ENCODE measurements at places on chromosomes 12 and 14.
A peak's percentile ranks its signal among the peaks of the same experiment; 100 is the strongest.

DNA sequence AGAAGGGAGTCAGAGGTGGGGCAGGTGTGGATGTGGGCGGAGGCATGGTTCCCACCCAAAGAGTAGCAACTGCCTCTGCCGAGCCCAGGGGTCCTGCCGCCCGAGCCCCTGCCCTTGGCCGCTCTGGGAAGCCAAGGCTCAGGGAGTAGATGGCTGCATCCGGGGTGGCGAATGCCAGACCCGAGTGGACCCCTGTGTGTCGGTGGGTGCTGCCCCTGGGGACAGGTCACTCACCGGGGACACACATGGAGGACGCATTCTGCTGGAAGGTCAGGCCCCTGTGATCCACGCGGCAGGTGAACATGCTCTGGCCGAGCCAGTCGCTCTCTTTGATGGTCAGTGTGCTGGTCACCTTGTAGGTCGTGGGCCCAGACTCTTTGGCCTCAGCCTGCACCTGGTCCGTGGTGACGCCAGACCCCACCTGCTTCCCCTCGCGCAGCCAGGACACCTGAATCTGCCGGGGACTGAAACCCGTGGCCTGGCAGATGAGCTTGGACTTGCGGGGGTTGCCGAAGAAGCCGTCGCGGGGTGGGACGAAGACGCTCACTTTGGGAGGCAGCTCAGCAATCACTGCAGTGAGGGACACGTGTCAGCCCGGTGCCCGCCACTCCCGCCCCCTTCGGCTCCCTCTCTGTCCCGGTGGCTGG lies 329.0 kb downstream of the TMEM121 start:
- peak; percentile 43 for DNase-seq

DNA sequence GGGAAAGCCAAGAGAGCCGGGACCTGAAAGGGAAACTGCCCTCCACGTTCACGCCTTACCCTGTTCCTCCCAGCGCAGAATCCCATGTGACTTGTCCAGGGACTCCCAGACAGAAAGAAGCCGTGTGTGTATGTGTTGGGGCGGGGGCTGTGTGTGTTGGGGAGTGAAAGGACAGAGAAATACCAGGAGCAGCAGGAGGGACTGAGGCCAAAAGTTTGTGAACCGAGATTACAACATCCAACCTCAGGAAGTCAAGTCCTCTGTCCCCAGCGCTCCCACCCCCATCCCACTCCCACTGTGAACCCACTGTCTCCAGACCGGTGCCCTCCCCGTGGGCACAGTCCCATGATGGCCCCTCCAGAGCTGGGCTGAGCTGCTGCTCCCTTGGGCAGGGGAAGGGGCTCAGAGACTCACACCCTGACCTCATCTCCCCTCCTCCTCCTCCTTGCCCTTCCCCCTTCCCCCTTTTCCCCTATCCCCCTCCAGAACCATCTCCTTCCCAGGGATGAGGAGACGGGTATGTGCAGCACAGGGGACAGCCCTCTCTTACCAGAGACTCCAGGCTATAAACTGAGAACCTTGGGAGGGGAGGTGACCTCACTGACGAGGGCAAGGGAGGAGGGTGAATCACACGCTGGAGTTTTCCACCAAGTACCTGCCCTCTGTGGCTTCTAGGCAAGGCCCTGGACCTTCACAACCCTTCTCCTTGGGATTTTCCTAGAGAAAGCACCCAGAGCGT lies at the start of gene SLC6A12:
SLC6A12 (minus strand) TSS at position 155 of the 739 bp plus-strand sequence. CDS start 4,171 bp downstream, outside the sequence.
- DNase-seq: peak; percentile 45

DNA sequence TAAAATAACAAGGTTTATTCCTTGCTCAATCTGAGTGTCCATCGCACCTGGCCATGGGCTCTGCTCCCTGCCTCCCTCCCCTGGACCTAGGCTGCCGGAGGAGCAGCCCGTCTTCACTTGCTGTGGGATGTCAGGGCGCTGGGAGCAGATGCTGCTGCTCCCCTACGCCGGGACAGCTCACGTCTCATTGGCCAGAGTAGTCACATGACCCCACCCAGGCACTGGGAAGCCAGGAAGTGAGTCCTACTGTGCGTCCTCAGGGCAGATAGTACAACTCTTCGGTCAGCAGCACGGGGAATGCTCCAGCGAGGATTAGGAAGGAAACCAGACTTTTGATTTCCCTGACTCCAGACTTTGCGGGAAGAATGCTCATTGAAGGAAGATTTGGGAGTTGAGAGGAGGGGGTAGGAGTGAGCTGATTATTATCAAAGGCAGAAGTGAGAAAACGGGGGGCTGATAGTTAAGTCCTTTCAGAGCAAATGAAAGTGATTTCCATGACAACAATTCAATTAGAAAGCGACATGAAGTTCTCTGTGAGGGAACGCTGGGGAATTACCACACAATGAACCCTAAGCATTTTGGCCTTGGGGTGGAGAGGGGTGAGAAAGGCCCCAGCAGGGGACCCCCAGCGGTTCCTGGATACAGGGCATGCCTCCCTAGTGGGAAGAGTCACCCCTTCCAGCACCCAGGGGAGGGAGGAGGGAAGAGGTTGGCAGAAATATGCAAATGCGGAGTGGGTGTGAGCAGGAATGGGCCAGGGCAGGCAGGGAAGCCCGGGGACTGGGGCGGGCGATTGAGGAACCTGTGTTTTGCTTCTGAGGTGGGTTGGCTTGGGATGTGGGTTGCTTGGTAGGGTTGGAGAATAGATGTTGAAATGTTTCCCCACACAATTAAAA lies 215.5 kb downstream of the AACS start:
- DNase-seq: no peak

GRCh38 chr14:35147711-35148110 lies 25.4 kb downstream of the PRORP start:
- DNase-seq: no peak

DNA sequence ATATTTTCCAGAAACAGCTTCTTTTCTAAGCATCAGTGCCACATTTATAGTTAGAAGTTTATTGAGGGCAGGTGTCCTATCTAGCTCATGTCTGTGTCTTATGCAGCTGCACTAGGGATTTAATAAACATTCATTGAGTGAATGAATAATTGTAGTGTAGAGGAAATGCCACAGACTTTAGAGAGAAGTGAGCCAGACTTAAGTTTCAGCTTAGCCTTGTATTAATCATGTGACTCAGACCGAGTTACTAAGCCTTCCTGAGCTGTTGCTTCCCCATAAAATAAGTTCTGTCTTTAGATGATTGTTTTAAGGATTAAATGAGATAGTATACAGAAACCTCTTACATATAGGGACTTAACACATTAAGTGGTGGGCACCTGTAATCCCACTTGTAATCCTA lies 236.1 kb upstream of the DDHD1 start:
- DNase-seq: no peak

DNA sequence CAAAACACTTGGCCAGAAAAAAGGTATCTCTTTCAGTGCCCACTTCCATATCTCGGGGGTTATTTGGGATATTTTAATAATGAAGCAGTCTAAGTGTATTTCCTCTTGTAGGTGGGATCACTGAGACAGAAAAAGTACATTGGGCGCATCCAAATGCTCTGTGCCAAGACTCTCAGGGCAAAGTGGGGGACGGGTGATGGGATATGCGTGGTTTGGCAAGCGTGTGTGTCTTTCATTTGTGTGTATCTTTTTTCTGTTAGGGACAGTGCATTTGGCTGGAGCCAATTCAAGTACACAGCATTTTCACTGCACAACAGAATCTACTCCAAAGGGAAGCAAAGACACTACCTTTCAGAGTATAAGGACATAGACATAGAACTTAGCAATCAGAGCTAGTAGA lies 29.3 kb downstream of the SSPN start:
- no peak for DNase-seq

GRCh38 chr12:42560977-42561376 lies 28.6 kb downstream of the PRICKLE1 start:
- no peak for DNase-seq

- DNase-seq: no peak
These were observed 141.3 kb downstream of the SMOC1 start for GRCh38 chr14:70020352-70021170.

All from aorta (tissue), 5 donors.